Lung microvascular endothelial cell (primary cell): ENCODE measurements at places on chromosomes 16 and 17. TPM values are rescaled to one million over a fixed set of nuclear protein-coding genes. Genes with fewer than 3 reads are reported as not detected.

CIBAR2 gene
- total RNA-seq, result not detected in 2 replicates

ACSM3 gene
- total RNA-seq, result 0.22 TPM in 1 of 2 replicates, not detected in the other

GEMIN4 gene
- total RNA-seq, result 7.0 and 8.7 TPM in 2 replicates

SHBG gene
- 0.20 and 0.22 TPM in 2 replicates for total RNA-seq

TRIM72 gene
- total RNA-seq, result not detected in 2 replicates

SEPTIN1 gene
- total RNA-seq, result 0.20 TPM in 1 of 2 replicates, not detected in the other

MYL4 gene
- 0.40 and 0.65 TPM in 2 replicates for total RNA-seq
